IPS DF 19.7 (cell line): ENCODE measurements at places on chromosomes 2 and 18.

DNA sequence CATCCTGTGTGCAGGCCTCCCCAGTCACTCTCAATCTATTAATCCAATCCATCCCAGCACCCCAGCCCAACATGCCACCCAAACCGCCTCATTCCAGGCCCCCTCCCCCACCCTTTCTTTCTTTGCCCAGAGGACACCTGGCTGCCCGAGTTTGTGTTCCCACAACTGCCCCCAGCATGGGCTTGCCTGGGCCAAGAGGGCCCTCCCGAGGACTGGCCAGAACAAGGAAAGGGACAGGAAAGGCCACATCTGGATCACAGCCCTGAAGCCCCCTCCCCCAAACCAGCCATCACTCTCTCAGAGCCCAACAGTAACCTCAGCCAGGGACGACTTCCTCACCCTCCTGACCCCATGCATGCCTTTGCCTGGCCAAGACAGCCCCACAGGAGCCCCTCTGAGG lies 1.2 kb downstream of the TNS1 start:
- DNase-seq = no peak

DNA sequence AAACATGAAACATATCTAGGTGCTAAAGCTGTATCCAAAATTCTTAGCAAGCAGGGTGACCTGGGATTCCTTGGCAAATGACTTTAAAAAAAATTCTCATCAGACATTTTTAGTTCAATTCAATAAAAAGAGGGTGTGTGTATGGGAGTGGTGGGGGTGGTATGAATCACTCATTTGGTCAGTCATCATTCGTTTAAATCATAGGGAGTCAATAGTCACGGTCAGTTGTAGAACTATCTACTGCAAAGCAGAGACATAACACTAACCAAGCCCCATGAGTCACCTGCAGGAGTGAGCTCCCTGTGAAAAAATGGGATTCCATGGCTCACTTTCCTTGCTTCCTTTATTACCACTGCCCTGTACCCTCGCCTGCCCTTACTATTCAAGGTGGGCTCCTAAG lies 380.6 kb upstream of the TCF4 start:
- no peak for DNase-seq

GRCh38 chr2:19575641-19576040 lies 217.2 kb upstream of the OSR1 start:
- DNase-seq = no peak

GRCh38 chr2:72988726-72989273 lies 71.5 kb downstream of the EMX1 start:
- DNase-seq = no peak

- no peak for DNase-seq
These were observed 680 bp downstream of the ATP5F1A start for GRCh38 chr18:46097431-46097800.

- no peak for DNase-seq
These were observed 263.7 kb downstream of the ALK start for GRCh38 chr2:29657674-29658073.

- DNase-seq = no peak
These were observed 203.3 kb downstream of the TCF4 start for GRCh38 chr18:55384551-55385275.

- DNase-seq = no peak
These were observed 357.5 kb upstream of the ETAA1 start for GRCh38 chr2:67039517-67040103.

GRCh38 chr2:191202209-191202721 lies 42.9 kb upstream of the MYO1B start:
- no peak for DNase-seq

DNA sequence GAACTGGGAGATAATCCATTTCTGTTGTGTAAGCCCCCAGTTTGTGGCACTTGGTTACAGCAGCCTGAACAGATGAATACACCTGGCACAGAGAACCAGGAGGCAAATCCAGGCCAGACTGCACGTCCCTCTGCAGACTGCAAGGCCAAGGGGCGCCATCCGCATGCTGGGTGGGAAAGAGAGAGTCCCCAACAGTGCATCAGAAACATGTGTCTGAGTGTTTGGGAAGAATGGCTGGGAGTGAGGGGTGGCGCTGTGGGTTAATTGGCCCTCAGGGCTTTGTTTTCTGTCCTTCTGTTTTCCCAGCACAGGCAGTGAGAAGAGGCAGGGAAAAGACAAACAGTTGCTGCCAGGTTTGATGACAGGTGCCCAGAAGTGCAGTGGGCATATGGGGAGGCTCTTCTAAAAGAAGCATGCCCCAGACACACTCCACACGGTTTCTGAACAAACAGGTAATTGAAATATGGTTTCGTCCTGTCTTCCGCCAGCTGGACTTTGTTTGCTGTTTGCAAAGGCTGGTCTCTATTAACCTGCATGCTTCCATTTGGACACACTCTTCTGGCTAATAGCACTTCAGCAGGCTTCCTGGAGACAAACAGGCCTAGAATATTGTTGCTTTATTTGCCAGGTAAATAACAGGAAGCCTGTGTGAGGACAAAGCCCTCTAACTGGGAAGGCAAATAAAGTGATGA lies 43.4 kb upstream of the SEC11C start:
- DNase-seq = peak; percentile 40

DNA sequence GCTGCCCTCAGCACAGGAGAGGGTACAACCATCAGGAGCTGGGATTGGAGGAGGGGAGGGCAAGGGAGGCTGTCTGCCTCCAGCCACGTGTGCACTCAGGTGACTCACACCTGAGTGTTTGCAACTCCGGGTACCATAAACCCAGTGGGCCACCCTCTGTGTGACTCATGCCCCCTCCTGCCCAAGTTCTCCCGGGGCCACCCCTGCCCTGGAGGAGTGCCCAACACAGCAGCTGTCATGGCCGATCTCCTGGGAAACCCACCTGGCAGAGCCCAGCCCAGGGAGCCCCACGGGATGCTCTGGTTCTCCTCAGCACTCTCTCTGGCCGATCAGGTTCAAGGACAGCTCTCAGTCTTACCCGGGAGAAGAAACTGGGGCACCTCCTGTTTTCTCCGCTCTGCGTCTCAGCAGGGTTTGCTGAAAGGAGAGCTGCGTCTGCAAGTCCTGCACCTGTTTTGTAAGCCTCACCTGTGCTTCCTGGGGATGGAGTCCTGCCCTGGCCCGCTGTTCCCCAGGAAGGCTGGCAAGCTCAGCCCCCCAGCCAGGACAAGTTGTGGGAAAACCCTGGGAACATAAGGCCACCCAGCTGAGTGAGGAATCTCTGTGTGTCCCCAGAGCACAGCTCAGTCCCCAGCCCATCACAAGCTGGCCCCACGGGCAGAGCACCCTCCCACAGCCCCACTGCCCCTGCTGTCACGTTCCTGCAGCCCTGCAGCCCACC lies 44.0 kb upstream of the UBE2F start:
- no peak for DNase-seq

DNA sequence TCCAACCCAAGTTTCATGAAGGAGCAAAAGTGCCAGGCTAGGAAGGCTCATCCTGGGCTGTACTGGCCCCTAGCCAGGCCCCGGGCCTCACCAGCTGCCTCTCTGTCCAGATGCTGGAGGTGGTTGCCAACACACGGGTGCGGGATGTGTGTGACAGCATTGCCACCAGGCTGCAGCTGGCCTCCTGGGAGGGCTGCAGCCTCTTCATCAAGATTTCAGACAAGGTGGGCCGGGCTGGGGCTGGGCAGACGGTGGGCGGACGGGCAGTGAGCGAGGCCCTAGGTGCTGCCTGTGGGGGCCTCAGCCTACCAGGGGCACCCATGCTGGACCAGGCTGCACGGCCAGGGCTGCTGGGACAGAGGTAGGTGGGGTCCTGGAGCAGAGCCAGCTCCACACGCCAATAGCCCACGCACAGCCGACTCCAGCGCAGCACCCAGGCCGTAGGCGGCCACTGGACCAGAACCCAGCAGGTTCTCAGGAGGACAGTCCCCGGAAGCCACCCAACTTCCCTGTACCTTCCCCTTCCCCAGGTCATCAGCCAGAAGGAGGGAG lies 11.8 kb upstream of the GPR17 start:
- DNase-seq = no peak

DNA sequence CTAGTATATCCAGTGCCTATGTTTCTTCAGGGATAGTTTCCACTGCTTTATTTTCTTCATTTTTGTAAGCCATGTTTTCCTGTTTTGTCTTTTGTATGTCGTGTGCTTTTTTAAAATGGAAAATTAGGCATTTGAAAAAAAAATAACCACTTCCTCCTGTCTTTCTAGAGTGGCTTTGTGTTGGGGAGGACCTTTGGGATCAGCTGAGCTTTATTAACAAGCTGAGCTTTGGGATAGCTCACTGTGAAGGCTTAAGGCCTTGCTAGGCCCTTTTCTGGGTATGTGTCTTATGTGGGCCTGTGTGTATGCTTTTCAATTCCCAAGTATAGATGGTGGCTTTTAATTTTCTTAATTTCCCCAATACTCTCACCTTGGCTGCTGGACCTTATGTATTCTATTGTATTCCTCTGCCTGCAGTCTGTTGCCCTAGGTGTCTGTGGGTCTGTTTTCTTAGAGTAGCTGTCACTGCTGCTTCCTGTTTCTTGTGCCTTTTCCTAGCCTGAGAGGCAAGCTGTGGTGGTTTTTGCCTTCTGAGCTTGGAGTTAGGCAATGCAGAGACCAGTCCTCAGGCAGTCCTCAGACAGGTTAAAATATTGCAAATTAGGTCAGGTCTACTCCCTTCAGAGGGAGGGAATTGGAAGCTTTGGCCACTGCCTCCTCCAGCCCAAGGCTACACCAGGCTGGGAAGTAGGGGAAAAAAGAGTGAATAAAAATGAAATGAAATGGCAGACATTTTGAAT lies 134.7 kb downstream of the LDLRAD4 start:
- DNase-seq = no peak
